ENCODE measurements at places on chromosomes 7 and 10.

DNA sequence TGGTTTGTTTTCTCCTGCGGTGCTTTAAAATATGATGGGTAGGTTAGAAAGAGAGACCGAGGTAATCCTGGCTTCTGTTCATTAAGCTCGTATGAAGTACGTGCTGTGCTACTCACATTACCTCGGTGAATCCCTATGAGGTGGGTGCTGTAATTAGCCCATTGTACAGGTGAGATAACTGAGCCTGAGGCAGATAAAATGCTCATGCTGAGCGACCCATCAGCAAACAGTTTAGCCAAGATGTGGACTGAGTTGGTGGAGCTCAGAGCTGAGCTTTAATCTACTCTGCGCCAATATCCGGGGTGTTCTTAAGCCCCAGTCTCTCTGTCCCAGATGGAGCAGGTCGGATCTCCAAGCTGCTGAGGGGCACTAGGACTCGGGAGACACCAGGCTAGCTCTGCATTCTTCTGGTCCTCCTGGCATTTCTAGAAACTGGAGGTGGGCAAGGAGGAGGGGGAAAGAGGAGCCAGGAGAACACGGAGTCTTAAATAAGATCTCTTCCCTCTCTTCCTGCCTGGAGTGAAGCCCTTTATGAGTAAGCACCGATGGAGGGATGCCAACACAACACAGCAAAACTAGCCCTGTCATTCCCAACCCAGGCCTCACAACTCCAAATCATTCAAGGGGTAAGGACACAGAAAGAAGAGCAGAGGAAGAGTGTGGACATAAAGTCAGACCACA, 458.5 kb downstream of the KCNMA1 start:
- H3K27ac ChIP-seq, result no peak overlapping the region
- no peak overlapping the region for H3K4me3 ChIP-seq
- no peaks in the 10 kb centered on the region for H3K36me3 ChIP-seq
- H3K4me1 ChIP-seq, result no peaks in the 10 kb centered on the region

DNA sequence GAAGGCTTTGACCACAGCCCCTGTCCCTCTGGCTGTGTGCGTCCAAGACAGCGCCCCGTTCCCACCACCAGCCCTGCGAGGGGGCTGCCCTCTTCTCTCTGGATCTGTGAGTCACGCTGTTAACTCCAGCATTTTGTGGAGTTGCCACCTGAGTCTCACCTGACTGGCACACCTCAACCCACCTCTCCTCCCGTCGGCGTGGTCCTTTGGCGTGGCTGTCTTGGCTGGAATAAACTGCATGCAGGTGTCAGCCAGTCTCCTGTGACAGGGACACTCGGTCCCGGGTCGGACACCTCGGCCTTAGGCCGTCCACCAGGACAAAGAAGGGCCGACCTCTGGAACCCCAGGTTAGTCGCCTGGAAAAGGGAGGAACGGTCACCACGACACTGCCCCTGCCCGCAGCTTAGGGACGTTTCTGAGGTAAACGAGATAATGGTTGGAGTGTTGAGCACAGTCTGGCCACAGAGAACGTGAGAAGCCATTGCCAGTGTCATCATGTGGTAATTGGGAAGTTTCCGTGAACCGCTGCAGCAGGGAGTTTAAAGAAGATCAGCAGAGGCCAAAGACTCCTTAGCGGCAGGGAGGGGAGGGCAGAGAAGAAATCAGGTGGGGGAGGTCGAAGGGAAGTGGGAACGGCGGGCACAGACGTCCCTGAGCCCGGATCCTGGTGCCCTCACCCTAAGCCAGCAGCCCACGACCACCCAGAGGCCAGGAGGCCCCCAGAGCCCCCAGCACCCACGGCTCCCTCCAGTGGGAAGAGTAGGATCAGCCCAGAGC, 73.6 kb upstream of the FAM20C start:
- H3K4me3 ChIP-seq, result no peak overlapping the region
- no peaks in the 10 kb centered on the region for H3K4me1 ChIP-seq
- DNase-seq, result no peak

DNA sequence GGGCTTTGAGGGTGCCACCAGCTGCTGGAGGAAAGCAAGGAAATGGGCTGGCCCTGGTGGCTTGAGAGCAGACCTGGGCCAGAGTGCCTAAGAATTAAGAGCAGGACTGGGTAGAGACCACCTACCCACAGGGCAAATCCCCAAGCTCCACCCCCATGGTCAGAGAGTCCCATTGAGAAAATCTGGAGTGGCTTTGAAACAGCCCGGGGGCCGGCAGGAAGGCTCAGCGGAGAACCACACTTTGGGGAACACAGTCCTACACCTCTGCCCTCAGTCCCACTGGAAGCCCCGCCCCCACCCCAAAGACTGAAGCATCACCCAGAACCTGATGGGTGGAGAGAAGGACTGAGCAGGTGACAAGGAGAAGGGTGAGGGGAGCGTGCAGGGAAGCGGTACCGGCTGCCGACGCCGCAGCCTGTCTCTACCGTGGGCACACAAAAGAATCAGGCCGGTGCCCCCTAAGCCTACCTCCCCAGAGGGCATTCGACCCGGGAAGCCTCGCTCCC, 3.6 kb downstream of the SMARCD3 start:
- H3K4me1 ChIP-seq, result peaks cover 33% of the 10 kb centered on the region
- H3K36me3 ChIP-seq, result no peaks in the 10 kb centered on the region
- no peak overlapping the region for H3K27ac ChIP-seq

GRCh38 chr7:110050785-110051184, 1040.1 kb upstream of the LRRN3 start:
- H3K36me3 ChIP-seq, result no peaks in the 10 kb centered on the region
- DNase-seq, result no peak
- no peak overlapping the region for H3K4me3 ChIP-seq
- H3K27ac ChIP-seq, result no peak overlapping the region
- H3K27me3 ChIP-seq, result no peaks in the 10 kb centered on the region

DNA sequence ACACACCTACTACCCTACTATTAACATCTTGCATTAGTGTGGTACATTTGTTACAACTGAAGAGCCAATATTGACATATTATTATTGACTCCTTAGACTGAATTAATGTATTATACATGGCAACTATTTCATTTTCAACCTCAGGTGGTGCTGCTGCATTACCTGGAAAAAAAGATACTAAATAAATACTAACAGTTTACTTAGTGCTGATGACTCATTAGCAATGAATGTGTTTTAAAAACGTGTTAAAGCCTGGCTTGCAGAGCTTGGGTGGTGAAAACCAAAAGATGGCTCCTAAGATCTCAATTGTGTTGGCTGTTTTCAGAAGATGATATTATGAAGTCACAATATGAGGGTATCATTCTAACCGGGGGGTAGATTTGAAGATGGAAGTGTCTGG, 34.8 kb downstream of the CFAP43 start:
- DNase-seq, result no peak
- no peak overlapping the region for H3K4me3 ChIP-seq

- H3K36me3 ChIP-seq, result no peaks in the 10 kb centered on the region
- H3K4me1 ChIP-seq, result no peaks in the 10 kb centered on the region
- no peak overlapping the region for H3K4me3 ChIP-seq
- no peak overlapping the region for H3K27ac ChIP-seq
- DNase-seq, result no peak
- H3K27me3 ChIP-seq, result no peaks in the 10 kb centered on the region
Observed at GRCh38 chr7:147207988-147208387, 1091.4 kb downstream of the CNTNAP2 start.

DNA sequence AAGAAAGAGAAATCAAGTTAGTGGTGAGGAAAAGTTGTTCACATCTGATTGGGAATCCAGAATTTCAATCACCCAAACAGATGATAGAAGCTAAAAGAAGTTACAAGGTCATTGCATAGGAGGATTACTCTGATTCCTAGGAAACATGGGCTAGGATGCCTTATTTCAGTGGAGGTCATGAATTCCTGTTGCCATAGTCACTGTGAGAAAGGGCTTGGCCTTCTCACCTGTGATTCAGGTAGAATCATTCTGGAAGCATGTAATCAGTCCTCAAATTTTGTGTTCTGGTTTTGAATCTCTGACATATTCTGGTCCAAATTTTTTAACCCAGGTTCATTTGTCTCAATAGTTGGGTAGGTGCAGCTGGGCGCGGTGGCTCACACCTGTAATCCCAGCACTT, 4.3 kb upstream of the NUB1 start:
- H3K4me3 ChIP-seq, result no peak overlapping the region
- no peak overlapping the region for H3K27ac ChIP-seq
- DNase-seq, result no peak
- H3K36me3 ChIP-seq, result no peaks in the 10 kb centered on the region
- peaks cover 18% of the 10 kb centered on the region for H3K4me1 ChIP-seq

- H3K36me3 ChIP-seq, result no peaks in the 10 kb centered on the region
- H3K27me3 ChIP-seq, result no peaks in the 10 kb centered on the region
- no peak for DNase-seq
- no peaks in the 10 kb centered on the region for H3K4me1 ChIP-seq
- H3K27ac ChIP-seq, result no peak overlapping the region
Observed at GRCh38 chr7:2270495-2270894, 28.5 kb downstream of the NUDT1 start.

DNA sequence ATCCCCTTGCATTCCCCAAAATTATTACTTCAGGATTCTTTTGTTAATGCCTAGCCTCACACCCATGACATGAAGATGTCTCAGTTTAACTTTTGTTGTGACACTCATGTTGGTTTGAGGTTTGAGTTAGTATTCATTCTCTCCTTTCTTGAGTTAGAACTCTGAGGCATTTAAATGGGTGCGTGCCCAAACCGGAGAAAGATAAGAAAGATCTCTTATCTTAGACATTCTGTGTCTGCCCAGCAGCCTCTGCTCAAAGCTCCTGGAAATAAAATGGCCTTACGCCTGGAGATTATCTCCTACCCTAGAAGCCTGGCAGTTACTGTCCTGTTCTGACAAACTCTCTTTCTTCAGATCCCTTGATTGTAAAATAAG, 26.3 kb downstream of the WBP1L start:
- no peaks in the 10 kb centered on the region for H3K27me3 ChIP-seq
- DNase-seq, result no peak
- H3K4me1 ChIP-seq, result peaks cover 34% of the 10 kb centered on the region

DNA sequence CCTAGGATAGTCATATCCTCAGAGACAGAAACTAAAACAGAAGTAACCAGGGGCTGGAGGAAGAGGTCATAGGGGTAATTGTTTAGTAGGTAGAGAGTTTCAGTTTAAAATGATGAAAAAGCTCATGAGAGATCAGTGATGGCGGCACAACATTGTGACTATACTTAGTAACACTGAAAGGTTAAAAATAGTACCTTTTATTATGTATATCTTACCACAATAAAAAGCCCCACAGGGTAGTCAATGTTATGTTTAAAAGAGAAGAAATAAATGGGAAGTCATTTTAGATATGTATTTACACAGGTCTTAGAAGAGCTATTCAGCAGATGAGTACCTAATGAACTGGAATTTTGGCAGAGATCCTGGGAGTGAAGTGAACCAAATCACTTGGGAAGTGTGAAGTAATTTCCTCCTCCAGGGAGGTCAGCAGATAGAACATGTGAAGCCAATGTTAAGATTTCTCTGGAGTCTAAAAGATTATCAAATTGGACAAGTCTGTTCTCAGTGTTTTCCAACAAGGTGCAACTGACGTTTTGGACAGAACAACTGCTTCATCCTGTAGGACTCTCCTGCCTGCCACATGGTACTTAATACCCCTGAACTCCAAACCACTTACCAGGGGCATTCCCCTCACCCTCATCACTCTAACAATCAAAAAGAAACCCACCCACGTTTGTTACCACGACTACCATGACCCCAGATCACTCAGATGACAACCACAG, 6.4 kb downstream of the CDCA7L start:
- no peaks in the 10 kb centered on the region for H3K27me3 ChIP-seq
- DNase-seq, result peak; percentile 41
- peaks cover 80% of the 10 kb centered on the region for H3K4me1 ChIP-seq
- H3K4me3 ChIP-seq, result peak overlapping the region; percentile 13
- peaks cover 70% of the 10 kb centered on the region for H3K36me3 ChIP-seq

DNA sequence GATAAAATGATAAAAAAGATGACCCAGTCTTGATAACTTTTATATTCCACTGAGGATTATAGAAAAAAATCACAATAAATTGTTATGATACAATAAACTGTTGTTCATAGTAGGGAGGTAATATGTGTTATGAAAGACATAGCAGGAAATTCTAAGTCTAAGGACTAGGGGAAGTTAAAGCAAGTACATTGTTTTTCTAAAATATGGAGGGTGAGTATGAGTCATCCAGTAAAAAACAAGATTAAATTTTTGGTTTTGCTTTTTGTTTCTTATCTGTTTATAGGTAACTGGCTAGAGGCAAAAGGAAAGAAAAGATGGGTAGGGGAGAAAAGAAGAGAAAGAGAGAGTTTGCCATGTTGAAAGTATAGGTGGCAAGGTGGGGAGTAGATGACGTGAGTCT, 188.4 kb downstream of the POLR1F start:
- no peak for DNase-seq
- no peak overlapping the region for H3K27ac ChIP-seq
- no peak overlapping the region for H3K4me3 ChIP-seq
- no peaks in the 10 kb centered on the region for H3K4me1 ChIP-seq
- H3K27me3 ChIP-seq, result no peaks in the 10 kb centered on the region
- H3K36me3 ChIP-seq, result no peaks in the 10 kb centered on the region

- no peak overlapping the region for H3K4me3 ChIP-seq
- peak; percentile 52 for DNase-seq
- H3K36me3 ChIP-seq, result no peaks in the 10 kb centered on the region
- H3K27ac ChIP-seq, result no peak overlapping the region
Observed at GRCh38 chr7:43077732-43078391, 34.6 kb upstream of the HECW1 start.

DNA sequence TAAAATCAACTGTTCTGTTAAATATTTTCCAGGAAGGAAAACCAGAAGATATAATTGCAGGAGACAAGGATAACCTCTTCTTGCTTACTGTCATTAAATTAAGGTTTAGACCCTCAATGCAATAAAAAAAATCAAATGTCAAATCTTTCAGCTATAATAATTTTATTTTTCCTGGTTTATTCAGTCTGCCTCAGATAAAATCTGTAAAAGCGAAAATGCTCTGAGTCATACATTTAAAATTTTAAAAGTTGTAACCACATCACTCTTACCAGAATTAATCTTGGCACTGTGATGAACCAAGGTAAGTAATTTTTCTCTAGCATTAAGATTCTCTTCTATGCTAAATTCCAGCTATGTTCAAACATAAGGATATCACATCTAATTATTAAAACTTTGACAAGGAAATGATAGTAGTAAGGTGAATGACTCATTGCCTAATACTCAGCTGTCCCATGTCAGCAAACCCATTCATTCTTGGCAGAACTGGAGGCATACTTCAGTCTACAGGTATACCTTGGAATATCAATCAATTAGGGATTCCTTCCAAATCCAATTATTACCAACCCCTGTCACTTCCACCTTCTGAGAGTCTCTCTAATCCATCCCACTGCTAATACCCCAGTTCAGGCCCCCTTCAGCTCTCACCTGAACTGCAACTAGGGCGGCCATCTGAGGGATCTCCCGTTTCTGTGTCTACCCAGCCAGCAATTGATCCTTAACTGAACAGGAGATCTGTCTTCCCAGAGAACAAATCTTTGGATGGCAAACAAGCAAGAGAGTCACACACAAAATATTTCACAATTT, 434.1 kb downstream of the GRM8 start:
- no peak overlapping the region for H3K4me3 ChIP-seq
- no peaks in the 10 kb centered on the region for H3K27me3 ChIP-seq
- H3K36me3 ChIP-seq, result no peaks in the 10 kb centered on the region
- no peaks in the 10 kb centered on the region for H3K4me1 ChIP-seq
- H3K27ac ChIP-seq, result no peak overlapping the region
- no peak for DNase-seq
